Vagina (tissue), 2 donors: ENCODE measurements at places on chromosomes 7 and 10. TPM values are rescaled to one million over a fixed set of nuclear protein-coding genes. Genes with fewer than 3 reads are reported as not detected.

Gene INMT
- 5.6 TPM for total RNA-seq

GRCh38 chr10:60400366-60400765, 10.7 kb upstream of the ANK3 start:
- no peak overlapping the region for H3K4me3 ChIP-seq
- no peaks in the 10 kb centered on the region for H3K36me3 ChIP-seq
- peaks cover 18% of the 10 kb centered on the region for H3K4me1 ChIP-seq
- no peaks in the 10 kb centered on the region for H3K27me3 ChIP-seq

DNA sequence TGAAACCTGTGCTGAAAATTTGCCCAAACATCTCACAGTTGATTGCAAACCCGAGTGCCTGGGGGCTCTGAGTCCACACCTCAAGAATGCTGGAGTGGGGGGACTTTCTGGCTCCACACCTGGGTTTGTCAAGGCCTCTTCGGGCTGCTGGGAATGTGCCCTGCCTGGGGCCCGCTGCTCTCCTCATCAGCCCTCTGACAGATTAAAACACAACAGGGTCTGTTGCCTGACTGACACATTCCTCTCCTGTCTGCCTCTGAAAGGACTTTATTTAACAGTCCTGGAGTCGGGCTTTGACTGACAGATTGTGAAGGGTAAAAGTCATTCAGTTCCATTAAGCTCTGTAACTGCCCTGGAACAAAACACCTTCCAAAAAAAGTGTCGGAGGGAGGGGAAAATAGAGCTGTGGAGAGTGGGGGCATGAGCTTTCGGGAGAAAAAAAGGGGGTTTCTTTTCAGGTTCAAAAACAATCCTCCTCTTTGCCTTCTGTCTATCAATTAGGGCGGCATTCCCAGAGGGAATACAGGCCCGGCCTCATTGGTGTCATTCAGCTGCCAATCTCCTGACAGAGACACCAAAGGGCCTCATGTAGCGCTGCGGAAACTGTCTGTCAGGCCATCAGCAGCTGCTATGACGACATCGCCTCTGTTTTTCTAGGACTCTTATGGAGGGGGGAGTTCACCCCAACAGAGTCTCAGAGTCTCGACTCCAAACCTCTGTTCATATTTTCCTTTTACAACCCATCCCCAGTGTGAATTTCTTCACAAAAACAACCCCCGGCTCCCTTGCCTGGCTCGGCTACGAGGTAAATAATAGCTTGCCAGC, 398.8 kb upstream of the NFE2L3 start:
- H3K4me3 ChIP-seq, result no peak overlapping the region
- DNase-seq, result no peak
- no peaks in the 10 kb centered on the region for H3K27me3 ChIP-seq
- H3K4me1 ChIP-seq, result peaks cover 29% of the 10 kb centered on the region

DNA sequence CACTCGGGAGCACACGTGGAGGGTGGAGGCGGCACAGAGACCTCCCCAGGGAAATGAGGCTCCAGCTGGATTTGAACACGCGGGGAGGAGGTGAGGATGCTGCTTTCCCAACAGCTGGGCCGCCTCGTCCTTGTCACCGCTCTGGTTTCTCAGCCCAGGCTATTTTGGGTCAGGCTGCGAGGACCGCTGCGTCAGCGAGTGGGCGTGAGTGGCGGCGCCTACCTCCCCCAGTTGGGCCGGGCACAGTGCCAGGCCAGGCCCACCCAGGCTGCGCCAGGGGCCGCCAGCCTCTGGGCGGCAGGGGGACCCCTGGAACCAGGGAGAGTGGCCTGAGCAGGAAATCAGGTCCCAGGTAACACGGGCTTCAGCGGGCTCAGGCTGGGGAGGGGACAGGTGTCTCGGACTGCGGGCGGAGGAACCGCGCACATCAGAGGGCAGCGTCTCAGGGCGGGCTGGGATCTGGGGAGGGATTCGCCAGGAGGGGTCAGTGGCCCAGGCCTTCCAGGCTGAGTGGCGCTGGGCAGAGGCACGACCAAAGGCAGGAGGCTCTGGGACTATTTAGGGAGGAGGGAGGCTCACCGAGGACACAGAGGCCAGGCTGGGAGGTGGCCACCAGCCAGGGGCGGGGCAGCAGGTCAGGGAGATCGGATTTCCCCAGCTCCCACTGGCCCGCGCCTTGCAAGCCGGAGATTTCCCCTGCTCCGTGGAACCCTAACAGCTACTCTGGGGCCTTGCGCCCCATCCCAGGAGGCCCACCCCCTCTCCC, 125.2 kb upstream of the RET start:
- H3K27me3 ChIP-seq, result no peaks in the 10 kb centered on the region
- DNase-seq, result peak; percentile 79
- H3K27ac ChIP-seq, result no peak overlapping the region
- H3K4me3 ChIP-seq, result peak overlapping the region; percentile 13
- H3K36me3 ChIP-seq, result no peaks in the 10 kb centered on the region
- H3K4me1 ChIP-seq, result peaks cover 14% of the 10 kb centered on the region

Gene NSMCE4A
- 80.8 TPM for total RNA-seq

Gene SHOC2
- total RNA-seq, result 40.0 TPM

DNA sequence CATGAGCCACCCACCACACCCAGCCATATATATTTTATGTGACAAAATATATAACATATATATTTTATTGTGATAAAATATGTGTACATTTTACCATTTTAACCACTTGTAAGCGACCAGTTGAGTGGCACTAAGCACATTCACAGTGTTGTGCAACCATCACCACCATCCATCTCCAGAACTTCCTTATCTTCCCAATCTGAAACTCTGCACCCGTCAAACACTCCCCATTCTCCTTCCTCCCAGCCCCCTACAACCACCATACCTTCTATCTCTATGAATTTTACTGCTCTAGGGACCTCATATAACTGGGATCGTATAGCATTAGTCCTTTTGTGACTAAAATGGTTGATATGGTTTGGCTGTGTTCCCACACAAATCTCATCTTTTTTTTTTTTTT, 20.8 kb upstream of the CYTH3 start:
- H3K27ac ChIP-seq, result no peak overlapping the region
- H3K4me3 ChIP-seq, result no peak overlapping the region
- H3K36me3 ChIP-seq, result no peaks in the 10 kb centered on the region
- no peaks in the 10 kb centered on the region for H3K27me3 ChIP-seq
- no peak for DNase-seq
- no peaks in the 10 kb centered on the region for H3K4me1 ChIP-seq

Gene GPR85
- total RNA-seq, result not detected

Gene TMEM178B
- 1.2 TPM for total RNA-seq
